ENCODE measurements at places on chromosomes 5 and 9. TPM values are rescaled to one million over a fixed set of nuclear protein-coding genes. Genes with fewer than 3 reads are reported as not detected.
A peak's percentile ranks its signal among the peaks of the same experiment; 100 is the strongest.

Gene LPAR1
- 28.3 TPM for total RNA-seq

Gene PCDHGA12
- 1.6 TPM for total RNA-seq

DNA sequence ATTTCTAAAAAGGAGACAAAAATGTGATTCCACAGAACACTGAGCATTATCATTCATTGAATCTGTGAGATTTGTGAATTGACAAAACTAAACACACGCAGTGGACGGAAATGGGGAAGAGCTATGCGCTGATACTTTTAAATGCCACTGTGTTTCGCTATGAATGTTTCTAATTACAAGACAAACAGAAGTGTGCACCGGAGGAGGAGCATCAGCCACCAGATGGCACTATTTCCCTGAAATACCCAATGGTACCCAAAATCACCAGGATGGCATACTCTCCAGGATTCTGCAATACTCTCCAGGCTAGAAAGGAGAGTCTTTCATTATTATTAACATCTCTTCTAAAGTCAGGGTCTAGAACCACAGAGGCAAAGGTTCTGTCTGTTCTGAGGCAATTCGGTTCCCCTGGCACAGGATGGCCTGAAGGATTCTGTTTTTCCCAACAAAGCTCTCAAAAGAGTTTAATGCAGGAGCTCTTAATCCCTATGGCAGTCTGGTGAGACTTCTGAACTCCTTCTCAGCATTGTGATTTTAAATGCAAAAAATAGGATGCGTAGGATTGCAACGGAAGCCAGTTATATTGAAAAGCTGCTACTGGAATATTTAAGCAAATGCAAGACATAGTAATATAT is 13.8 kb upstream of the PUM3 start:
- DNase-seq, result peak; percentile 62

- DNase-seq, result no peak
Observed at GRCh38 chr5:173850659-173851058, 37.5 kb upstream of the CPEB4 start.

DNA sequence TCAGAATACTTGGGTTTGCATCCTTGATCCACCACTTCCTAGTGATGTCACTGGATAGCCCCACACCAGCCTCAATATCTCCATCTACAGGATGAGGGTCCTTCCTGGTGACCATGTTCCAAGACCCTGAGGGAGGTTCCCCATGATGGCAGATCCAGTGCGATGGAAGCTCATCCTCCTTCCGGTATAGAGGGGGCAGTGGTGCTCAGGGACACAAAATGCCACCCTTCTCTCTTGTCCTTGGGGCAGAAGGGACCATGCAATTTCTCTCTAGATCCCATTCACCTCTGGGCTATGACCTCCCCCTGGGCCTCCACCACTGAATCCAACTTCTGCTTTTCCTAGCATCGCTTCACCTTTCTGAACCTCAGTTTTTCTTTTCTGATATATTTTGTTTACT is 5.4 kb upstream of the SLC25A51 start:
- DNase-seq, result no peak
